CMK (cell line): ENCODE measurements at places on chromosomes 7 and 10.
A peak's percentile ranks its signal among the peaks of the same experiment; 100 is the strongest.

DNA sequence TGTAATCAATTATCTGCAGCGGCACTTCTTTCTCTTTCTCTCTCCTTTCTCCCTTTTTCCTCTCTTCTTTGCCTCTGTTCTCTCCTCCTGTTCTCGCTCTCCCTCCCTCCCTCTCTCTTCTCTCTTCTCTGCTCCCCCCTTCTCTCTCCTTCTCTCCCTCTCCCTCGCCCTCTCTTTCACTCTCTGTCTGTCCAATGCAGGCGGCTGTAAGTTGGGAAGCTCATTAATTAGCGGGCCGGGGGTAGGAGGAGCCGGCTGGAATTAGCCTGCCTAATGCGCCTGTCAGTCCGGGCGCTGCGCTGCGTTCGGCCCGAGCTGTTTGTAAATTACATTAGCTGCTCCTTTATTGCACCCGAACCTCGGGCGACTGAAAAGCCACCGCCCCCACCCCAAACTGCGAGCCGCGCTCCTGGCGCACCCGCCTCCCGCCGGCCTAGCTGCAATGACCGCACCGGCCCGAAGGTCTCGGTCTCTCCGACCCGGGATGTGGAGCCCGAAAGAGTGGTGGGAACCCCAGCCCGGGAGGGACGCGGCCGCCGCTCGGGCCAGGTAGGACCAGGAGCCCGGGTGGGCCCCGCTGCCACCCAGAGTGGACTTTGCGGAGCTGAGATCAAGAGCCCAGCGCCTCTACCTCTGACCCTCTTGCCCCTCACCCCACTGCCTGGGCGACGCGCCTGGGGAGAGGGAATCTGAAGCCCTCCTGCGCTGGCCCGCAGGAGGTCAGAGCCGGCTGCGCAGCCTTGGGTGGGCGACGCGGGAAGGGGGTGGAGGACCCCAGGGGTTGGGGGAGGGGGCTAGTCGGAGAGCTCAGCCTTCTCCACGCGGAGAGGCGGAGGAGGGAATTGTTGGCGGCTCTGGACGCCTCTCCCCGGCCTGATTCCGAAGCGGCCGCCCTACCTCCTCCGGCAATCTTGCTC, at the start of gene LBX1:
Gene LBX1, minus strand, starts transcription at position 198 of the 917 bp plus-strand sequence. CDS start 648 bp downstream, outside the sequence.
- no peak for DNase-seq

DNA sequence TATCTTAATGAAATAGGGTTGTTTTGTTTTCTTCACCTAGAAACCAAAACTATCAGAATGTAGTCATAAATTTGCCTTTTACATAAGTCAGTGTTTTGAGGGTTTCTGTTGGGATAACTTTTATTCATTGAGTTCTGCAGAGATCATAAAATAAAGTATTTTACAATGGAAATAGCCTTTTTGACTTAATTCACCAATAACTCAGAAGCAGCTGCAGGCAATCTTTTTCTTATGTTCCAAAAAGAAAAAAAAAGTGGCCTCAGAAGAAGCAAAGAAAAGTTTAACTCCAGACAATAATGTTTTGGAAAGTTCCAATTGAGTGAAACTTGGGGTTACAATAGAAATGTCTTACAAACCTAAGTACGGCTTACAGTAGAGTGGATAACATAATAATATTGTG, 491.7 kb upstream of the NRP1 start:
- DNase-seq = no peak

DNA sequence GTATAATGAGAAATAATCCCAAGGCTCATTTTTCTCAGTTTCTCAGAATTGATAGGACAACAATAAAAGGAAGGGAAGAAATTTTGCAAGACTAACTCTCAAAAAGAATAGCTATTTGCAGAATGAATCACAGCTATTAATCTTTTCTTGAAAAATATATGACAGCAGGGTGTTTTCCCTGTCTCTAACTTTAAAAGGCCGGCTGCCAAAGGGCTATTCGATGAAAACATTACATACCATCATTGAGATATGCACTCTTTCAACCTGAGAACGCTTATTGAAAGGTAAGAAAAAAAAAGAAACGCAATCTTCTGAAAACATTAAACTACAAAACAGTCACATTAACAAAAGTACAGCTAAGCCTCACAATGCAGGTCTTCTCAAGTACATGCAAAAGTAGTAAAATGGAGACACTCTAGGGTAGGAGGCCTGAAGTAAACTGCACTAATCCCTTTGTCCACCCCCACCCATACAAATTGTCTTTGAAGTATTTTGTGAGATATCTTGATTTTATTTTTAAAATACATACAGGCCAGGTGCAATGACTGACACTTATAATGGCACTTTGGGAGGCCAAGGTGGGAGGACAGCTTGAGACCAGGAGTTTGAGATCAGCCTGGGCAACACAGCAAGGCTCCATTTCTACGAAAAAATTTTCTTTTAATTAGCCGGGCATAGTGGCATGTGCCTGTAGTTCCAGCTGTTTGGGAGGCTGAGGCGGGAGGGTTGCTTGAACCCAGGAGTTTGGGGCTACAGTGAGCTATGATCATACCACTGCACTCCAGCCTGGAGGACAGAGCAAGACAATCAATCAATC, 83.0 kb downstream of the PARD3 start:
- DNase-seq = no peak

GRCh38 chr10:3837647-3838459, 52.8 kb upstream of the KLF6 start:
- no peak for DNase-seq

DNA sequence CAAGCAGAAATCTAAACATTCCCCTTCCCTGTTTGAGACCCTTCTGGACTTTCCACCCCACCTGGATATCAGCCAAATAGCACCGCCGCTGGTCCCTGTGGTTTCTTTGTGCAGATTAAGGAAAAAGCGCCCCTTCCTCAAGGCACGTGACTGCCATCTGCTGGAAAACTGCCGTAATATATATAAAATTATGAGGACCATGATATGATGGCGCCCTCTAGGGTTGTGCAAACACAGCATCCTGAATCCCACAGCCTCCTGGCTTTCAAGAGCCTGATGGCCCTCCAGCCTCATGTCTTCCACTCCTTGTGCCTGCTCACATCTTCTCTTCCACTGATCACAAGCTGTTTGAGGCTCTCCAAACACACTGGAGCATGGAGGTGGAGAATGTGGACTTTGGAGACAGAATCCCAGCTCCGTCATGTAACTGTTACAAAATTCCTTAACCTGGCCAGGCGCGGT, 121.3 kb downstream of the MYL10 start:
- DNase-seq = peak; percentile 49

- DNase-seq = no peak
These were observed 105.1 kb upstream of the ANK3 start for GRCh38 chr10:60494774-60495173.

- peak; percentile 34 for DNase-seq
These were observed 106.9 kb upstream of the GPR26 start for GRCh38 chr10:123559066-123559822.

GRCh38 chr7:15305002-15305600, 256.7 kb downstream of the AGMO start:
- DNase-seq = peak; percentile 9

- no peak for DNase-seq
These were observed 227.8 kb downstream of the ARHGAP21 start for GRCh38 chr10:24495666-24496460.

DNA sequence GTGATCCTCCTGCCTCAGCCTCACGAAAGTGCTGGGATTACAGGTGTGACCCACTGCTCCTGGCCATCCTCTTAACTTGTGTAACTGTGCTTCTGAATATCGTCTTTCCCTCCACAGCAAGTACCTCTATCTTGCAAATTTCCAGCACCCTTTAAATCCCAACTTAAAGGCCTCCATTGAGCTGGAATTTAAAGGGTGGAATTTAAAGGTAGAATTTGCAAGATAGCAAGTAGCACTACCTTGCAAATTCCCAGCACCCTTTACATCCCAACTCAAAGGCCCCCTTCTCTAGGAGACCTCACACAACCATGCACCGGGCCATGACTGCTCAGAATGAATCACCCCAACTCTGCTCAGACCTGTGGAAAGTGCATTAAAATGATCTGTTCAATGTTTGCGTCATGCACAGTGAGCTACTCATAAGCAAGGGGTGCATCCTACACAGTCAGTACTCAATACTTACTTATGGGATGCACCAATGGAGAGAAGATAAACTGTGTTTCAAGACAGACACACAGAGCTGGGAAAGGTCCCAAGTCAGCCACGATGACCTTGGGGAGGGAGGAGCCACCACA, 17.8 kb upstream of the SDK1 start:
- no peak for DNase-seq

- DNase-seq = peak; percentile 21
These were observed 69.0 kb downstream of the ZNF783 start for GRCh38 chr7:149330914-149331567.

DNA sequence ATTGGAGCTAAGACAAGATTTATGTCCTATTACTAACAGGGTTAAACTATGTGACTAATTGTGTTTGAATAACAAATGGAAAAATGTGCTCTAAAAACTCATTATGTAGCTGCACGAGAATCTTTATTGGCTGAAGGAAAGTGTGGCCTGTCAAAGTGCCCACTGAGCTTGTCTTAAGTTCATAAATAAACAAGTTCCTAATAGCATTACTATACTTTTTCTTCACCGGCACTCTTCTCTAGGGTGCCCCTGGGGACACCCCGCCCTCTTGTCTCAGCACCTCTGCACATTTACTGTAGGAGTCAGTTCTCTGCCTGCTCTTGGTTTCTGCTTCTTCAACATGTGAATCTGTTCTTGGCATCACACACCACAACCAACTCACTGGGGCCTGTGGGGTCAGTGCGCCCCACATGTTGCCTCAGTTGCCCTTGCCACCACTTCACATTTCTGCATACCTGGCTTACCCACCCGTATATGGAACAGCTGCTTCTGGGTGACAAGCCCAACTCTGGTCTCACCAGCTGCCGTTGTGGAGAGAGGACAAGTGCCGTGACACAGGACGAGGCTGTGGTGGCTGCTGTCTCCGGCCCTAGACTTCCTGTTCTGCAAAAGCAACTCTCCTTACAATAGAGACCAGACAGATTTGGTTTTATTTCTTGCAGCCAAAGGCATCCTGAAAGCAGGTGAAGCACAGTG, 96.3 kb upstream of the DDC start:
- no peak for DNase-seq
